ENCODE measurements at places on chromosomes 6 and 20. TPM values are rescaled to one million over a fixed set of nuclear protein-coding genes. Genes with fewer than 3 reads are reported as not detected.

- DNase-seq = no peak
Measured at GRCh38 chr6:4157506-4157905, 22.1 kb upstream of the ECI2 start.

DNA sequence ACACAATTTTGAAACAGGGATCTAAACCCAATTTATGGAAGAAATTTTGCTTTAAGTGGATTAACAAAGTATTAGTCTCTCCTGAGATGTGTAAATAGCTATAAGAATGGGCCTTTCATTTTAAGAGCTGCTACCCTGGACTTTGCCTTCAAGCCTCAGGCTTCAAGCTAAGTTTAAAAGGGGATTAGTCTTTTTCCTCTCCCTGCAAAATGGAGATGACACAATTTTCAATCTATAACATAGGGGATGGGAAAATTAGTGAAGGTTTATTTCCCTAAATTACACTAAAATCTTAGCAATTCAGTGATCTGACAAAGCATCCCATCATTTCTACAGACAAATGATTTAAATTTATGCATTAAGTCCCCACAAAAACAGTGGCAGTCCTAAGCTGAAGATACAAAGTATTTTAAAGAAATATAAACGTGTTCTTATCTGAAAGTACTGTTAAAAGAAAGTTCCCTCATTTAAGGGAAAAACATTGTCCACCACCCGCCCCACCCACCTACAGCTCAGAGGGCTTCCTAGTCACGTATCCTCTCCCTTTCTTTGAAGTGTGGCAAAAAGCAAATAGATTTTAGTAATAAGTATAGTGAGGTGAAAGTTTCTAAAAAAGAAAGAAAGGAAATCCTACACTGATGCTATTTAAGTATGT is 14.5 kb downstream of the ARHGAP18 start:
- DNase-seq = no peak

DNA sequence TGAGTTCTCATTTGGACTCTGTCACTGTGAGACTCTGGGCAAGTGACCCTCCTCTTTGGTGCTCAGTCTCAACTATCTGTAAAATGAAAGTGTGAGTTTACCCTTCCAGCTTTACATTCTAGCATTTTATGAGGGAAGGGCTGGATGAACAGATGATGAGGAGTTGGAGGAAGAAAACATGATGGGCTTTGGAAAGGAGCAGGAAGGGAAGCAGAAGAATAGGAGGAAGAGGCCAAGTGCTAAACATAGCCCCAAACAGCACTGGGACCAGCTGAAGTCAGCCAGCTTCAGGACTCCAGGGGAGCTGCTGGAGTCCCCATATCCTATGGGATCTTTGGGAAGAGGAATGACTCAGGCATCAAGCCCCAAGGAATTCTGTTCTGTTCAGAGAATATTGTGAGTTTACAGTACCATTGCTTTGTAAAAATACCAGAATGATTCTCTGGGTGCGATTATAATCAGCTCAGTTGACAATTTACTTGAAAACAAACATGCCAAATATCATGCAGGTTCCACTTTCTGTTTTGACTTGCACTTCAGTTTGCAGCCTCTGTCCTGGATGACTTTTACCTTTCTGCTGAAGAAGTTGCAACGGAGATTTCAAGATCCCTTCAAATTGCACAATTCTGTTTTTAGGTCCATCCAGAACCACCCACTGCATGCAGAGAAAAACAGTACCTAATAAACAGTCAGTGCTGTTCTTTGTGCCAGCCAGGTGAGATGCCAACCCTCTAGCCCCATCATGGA is 3.2 kb downstream of the CD40 start:
- no peak for DNase-seq

- DNase-seq = no peak
Measured at GRCh38 chr6:56050530-56051201, 175.3 kb upstream of the BMP5 start.

DNA sequence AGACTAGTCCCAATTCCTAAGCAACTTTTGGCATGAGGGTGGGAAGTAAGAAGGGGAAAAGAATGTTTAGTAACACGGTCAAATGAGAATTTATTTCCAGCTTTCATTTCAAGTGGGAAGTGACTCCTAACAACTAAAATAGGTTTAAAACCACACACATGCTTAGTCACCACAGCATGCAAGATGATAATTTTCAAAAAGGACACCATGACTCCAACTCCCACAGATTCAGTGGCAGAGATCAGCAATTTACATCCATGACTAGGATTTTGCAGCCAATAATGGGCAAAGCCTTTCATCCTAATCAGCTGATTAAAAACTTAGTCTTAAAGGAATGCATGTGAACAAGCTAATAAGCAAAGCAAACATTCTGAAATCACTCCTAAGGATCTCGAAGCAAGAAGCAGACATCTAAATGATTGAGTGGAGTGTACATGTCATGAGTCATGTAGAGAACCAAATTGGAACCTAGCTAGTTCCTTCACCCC is 48.1 kb upstream of the GCLC start:
- no peak for DNase-seq

Gene POU3F2
- not detected for total RNA-seq

Gene TCF21
- total RNA-seq = not detected

Gene COL19A1
- 1.5 TPM for total RNA-seq
